ENCODE measurements at places on chromosomes 7 and 10.
A peak's percentile ranks its signal among the peaks of the same experiment; 100 is the strongest.

DNA sequence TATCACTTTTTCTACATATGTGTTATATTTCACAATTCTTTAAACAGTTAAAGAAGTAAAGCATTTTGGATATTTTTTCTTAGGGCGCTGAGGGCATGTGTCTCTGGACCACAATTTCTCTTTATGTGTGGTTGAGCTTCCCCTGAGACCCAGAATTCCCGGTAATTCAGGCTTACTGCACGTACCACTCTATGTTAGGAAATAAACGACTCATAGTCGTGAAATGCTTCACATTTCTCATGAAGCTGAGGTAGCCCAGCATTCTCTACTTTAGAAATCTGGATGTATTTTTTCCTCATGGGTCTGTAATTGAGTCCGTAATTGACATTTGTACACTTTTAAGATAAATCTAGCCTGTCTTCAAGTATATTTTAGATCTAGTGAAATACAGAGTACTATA lies 170.6 kb downstream of the FZD1 start:
- DNase-seq = no peak

DNA sequence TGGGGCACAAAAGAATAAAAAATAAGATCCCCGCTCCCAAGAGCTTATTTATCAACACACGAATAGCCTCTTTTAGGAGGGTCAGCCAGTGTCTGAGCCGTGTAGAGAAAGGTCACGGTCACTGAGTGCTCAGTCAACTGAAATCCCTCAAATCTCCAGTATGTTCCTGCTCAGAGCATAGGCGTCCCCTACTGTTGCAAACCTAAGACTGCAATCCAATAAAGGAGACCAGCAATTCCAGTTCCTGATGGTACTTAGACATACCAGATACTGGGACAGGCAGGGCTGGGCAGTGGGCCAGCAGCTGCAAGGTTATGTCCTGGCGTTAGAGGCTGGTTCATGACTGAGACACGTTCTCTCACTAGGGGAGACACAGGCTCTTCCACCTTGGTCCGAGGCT lies 93.6 kb downstream of the CACNB2 start:
- DNase-seq = peak; percentile 21

- peak; percentile 98 for DNase-seq
Observed at GRCh38 chr7:151276666-151277590, 28.4 kb upstream of the SMARCD3 start.

- DNase-seq = no peak
Observed at GRCh38 chr10:21954132-21954531, 49.4 kb downstream of the DNAJC1 start.

GRCh38 chr7:82109288-82109687 lies 334.3 kb downstream of the CACNA2D1 start:
- DNase-seq = no peak

- DNase-seq = no peak
Observed at GRCh38 chr7:24834128-24834798, 77.0 kb upstream of the GSDME start.

GRCh38 chr7:7274782-7275181 lies 92.4 kb downstream of the C1GALT1 start:
- DNase-seq = no peak

DNA sequence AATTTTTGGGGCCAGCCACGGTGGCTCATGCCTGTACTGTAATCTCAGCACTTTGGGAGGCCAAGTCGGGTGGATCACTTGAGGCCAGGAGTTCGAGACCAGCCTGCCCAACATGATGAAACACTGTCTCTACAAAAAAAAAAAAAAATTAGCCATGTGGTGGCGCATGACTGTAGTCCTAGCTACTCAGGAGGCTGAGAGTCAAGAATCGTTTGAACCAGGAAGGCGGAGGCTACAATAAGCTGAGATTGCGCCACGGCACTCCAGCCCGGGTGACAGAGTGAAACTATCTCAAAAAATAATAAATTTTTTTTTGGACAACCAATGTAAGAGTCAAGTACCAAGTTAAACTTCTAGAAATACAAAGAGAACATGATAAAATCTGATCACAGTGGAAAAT lies 164.6 kb downstream of the AVL9 start:
- DNase-seq = no peak

DNA sequence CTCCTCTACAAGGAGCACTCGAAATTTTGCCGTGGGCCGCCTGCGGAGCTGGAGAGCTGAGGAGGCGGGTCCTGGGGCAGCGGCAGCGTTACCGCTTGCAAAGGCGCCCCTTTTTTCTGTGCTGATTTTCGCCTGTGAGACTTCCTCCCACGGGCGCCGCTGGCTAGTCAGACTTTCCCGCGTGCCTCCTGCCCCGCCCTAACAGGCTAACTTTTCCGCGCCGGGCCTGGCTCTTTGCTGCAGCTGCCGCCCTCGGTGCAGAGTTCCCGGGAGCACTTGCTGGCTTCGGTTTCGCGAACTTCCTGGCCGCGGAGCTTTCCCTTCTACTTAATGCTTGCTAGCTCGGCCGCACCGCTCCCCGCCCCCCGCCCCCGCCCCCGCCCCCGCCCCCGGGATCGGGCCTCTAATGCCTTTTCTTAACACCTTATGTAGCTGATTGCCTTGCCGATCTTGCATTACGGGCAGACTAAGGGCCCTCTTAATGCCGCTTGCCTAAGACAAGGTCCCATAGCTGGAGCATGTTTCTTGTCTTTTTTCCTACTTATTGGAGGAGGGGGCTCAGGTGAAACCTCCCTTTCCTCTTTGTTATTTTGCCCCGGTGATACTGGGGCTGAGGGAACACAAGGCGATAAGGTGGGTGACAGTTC lies 37.9 kb upstream of the RASGEF1A start:
- DNase-seq = peak; percentile 62

DNA sequence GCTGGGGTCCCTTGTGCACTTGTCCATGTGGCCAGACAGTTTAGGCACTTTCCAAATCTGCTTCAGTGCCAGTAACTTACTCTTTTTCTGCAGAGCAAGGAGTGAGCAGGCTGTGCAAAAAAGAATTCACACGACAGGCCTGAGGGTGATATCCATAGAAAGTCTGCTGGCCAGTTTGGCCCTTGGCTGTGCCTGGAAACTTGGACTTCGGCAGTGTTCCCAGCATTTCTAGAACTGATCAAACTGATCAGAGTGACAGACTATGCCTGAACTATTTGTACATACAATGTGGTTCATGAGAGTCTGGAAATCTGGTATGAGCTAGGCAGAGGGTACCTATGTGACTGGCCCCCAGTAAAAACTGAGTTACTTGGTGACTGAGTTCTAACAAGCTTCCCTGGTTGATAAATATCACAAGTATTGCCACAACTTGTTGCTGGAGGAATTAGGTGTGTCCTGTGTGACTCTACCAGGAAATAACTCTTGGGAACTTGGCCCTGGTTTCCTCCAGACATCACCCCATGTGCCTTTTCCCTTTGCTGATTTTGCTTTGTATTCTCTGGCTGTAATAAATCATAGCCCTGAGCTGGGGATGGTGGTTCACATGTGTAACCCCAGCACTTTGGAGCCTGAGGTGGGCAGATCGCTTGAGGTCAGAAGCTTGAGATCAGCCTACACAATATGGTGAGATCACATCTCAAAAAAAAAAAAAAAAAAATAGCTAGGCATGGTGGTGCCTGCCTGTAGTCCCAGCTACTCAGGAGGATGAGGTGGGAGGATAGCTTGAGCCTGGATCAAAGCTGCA lies 3.3 kb upstream of the DENND10 start:
- DNase-seq = no peak

DNA sequence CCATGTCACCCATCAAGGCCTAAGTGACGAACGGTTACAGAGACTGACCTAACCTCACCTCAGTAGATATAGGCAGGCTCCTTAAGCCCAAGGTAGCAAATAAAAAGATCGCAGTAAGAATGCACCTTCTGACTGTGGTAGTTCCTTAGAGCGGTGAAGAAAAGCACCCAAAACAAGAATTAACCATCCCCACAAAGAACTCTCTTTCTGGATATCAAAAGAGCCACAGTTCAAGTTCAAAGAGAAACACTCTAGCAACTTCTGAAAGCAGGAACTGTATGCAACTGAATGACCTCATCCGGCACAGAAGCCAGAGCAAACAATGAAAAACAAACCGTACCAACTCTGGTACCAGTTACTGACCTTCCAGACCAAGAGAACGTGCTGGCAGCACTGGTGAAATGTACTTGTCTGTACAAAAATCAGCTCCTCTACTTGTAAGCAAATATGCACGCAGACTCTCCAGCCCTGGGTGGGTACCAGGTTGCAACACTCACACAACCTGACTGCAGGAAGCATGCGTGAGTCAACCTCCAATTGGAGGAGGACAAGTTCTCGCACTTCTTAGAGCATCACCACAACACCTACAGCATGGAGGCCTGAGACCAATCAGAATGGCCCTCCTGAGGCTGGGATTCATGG lies 202.7 kb downstream of the FAM107B start:
- no peak for DNase-seq

- no peak for DNase-seq
Observed at GRCh38 chr10:109343293-109343692, 580.0 kb downstream of the XPNPEP1 start.

GRCh38 chr10:58741673-58742072 lies 229.0 kb downstream of the BICC1 start:
- no peak for DNase-seq

DNA sequence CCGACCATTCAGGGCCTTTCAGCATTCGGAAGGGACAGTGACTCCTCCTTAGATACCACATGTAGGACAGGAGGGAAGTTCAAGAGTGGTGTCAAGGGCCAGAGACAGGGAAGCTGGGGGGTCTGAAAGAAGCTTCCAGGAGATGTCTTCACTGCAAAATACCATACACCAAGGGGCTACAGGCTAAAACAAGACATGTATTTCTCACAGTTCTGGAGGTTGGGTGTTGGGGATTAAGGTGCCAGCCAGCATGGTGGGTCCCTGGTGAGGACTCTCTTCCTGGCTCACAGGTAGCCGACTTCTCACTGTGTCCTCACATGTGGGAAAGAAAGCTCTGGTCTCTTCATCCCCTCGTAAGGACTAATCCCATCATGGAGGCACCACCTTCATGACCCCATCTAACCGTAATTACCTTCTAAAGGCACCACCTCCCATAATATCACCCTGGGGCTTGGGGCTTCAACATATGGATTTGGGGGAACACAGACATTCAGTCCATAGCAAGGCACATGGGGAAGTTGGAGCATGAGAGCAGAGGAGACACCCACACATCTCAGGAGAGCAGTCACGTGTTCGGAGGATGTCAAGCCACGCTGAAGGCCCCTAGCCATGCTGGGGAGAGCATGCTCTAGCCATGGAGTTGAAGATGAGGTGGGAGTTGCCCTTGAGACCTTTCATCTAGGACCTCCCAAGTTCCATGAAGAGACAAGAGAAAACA lies 73.9 kb upstream of the GDF10 start:
- DNase-seq = no peak

DNA sequence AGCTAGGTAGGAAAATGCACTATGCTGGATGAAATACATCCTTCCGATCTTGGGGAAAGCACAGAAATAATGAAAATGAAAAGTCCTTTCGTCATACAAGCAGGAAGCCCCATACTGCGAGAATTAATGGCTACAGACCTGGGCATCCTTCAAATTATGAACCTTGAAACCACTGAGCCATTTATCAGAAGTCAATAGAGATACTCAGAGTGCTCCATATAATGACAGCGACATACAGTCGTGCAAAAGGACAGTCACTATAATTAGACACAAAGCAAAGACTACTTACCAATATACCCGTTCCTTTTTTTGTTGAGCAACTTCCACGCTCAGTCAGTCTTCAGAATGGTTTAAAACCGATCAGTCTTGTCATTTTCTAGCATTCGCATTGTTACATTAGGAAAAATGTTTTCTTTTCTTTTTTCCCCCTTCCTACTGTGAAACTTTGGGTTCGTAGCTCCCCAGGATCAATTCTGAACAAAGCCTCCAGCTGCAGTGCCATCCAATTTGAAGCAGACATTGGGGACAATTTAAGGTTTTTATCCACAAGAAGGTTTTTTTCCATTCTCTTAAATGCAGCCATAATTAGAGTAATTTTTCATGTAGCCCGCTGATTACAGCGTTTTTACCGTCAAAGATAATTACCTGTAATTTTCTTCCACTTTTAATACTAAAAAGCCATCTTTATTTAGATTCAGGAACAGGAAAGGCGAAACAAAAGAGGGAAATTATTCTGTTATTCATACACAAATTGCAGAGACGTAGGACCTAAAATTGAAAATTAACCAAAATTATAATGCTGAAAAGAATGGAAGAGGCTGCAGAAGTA lies 6.4 kb downstream of the DLX6 start:
- DNase-seq = no peak

DNA sequence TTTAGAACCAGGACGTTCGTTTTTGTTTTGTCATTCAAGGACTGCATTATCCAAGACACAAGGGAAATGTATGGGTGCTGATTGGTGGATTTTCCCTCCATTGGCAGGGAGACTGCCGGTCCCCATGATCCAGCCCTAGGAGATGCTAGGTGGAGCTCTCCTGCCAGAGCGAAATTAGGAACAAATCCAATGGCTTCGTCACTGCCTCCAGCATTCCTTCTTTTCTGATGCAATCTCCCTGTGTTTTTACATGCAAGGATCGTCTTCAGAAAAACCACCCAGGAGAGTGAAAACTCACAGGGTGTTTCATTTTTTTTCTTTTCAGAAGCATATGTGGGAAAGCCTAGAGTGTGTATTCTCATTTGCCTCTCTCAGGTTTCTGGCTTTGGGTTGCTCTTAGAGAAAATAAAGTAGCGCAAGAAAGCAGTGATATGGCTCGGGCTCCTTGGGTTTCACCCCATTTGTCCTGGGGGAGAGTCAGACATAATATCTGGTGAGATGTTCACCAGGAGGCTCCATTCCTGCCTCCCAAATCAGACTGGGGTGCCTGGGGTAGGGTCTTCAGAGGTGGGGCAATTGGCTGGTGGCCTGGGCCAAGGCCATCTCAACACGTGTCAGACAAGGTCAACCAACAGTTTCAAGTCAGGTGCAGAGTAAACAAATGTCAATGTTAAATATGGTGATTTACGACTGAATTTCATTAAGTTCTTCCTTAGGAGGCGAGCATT lies 450.9 kb upstream of the MKI67 start:
- DNase-seq = no peak

DNA sequence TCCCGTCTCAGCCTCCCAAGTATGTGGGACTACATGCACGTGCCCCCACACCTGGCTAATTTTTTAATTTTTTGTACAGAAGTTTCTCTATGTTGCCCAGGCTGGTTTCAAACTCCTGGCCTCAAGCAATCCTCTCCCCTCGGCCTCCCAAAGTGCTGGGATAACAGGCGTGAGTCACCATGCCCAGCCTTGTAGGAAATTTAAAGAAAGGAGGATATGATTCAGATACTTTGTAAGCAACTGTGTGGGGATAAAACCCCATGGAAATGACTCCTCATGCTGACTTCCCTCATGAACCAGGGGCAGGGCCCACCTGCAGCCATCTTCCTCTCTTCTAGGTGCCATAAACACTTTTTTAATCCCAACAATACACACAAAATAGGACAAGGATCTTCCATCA lies 50.2 kb downstream of the APBB1IP start:
- DNase-seq = no peak
